CD8-positive, alpha-beta memory T cell (primary cell): ENCODE measurements at places on chromosomes 16 and 17. TPM values are rescaled to one million over a fixed set of nuclear protein-coding genes. Genes with fewer than 3 reads are reported as not detected.

DNA sequence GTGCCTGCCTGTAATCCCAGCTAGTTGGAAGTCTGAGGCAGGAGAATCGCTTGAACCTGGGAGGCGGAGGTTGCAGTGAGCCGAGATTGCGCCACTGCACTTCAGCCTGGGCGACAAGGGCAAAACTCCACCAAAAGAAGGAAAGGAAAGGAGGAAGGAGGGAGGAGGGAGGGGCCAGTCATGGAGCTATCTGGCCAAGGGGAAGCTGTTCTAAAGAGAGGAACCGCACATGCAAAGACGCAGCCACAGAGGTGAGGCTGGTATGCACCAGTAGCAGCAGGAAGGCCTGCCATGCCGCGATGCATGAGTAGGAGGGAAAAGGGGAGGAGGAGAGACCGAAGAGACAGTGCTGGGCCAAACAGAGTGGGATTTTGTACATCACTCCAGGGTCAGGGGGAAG, 35.9 kb downstream of the HSBP1 start:
- DNase-seq: no peak

DNA sequence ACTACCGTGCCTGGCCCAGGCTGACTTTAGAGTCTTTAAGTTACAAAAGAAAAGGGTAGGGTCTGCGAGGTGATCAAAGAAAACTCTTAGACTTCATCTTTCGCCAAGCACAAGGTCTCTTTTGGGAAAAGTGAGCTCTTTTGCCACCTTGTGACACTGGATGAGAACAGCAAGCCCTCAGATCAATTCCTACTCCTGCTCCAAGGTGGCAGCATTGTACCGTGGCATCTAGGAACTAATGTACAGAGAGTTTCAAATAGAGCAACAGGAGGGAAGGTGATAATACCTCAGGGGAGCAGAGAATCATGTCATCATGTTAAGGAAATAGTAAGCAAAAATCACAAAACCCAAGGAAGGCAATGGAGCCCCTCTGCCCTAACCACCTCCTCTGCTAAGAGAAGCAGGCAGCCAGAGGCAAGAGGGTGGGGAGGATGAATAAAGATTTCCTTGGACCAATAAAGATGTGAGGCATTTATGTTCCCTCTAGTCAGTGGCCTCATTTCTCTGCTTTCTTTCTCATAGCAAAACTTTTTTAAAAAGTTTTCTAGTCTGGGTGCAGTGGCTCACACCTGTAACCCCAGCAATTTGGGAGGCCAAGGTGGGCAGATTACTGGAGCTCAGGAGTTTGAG, 2.1 kb upstream of the C17orf78 start:
- peak; percentile 70 for DNase-seq

DNA sequence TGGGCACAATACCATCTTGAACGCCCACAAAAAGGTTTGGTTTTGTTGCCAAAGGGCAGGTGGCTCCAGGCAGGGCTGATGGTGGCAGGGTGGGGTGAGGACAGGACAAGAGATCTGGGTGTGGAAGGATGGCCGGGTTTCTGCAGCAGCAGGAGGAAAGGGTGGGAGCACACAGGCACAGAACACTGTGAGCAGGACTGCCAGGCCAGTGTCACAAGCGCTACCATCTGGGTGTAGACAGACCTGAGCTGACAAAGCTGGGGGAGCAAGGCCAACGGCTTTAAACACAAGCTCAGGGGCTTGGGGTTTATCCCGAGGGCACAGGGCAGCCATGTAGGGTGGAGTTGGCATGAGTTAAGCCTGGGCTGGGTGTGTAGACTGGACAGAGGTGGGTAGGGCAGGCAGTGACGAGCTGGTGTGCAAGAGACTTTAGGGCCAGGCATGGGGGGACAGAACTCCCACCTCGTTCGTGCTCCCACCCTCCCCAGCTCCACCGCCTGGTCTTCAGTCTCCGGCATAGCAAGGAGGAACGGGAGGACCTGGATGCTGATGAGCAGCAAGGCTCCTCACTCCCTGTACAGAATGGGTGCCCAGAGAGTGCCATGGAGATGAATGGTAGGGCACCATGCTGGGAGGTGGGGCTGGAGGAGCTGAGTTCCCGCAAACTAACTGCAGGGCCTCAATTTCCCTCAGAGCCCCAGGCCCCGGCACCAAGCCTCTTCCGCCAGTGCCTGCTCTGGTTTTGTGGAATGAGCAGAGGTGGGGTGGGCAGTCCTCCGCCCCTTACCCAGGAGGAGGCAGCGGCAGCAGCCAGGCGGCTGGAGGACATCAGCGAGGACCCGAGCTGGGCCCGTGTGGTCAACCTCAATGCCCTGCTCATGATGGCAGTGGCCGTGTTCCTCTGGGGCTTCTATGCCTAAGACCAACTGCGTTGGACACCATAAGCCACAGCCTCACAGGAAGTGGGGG, 7.0 kb downstream of the SLC5A2 start:
- no peak for DNase-seq

DNA sequence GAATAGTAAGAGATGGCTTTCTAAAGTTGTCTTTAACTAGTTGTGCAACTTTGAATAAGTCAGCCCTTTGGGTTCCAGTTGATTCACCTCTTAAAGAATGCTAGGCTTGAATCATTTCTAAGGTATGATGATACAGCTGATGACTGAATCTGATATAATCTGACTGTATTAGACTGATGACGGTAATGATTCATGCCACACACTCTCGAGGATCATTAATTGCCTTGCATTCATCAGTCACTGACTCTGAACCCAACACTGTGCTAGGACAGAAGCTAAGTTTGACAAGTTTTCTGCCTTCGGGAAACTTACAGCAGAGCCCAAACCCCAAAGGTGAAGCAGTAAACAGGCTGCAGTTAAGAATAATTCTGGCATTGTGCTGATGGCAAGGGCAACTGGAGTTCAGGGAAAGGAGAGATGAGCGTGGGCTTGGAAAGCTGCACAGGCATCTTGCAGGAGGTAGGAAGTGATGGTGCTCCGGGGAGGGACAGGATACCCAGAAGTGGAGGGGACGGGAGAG, 25.8 kb downstream of the ASIC2 start:
- no peak for DNase-seq

Gene KANSL1
- 20.9 TPM for polyA plus RNA-seq

Gene TEX14
- not detected for polyA plus RNA-seq
